ENCODE measurements at places on chromosomes 5 and 9.
A peak's percentile ranks its signal among the peaks of the same experiment; 100 is the strongest.

GRCh38 chr5:176185133-176185733 lies 53.0 kb upstream of the SIMC1 start:
- DNase-seq, result no peak

DNA sequence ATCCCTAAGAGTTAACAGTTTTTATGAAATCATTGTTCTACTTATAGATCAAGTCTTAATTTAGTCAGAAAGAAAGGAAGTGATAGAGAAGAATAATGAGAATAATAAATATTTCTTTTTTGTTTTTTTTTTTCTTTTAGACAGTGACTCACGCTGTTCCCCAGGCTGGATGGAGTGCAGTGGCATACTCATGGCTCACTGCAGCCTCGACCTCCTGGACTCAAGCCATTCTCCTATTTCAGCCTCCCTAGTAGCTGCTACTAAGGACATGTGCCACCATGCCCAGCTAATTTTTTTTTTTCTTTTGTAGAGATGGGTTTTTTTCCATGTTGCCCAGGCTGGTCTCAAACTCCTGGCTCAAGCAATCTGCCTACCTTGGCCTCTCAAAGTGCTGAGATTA lies 11.0 kb downstream of the IFNA21 start:
- DNase-seq, result no peak

DNA sequence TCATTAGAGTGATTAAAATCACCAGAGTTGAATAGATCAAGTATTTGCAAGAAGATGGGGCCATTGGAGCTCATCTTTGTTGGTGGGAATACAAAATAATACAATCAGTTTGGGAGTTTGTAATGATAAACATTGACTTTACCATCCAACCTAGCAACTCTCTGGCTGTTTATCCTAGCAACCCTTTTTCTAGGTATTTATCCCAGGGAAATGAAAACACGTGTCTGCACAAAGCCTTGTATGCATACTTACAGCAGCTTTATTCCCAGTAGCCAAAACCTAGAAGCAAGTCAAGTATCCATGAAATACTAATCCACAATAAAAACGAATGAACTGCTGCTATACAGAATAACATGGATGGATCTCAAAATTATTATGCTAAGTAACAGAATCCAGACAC lies 152.7 kb upstream of the DAB2 start:
- DNase-seq, result no peak

DNA sequence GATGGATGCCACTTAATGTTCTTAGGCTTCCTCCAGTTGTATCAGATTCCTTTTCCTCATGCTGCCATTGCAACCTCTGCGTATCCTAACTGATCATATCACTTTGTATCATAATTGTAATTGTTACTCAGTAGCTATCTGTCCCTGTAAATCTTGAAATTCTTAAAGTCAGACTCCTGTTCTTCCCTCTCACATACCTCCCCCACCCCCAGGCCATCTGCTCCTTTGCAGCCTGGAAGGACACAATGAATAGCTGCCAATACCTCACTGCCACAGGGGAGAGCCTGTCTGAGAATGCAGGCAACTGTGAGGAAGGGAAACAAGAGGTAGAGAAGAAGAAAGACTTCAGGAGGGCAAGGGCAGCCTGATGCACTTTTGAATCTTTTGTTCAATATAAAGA lies 228.5 kb downstream of the ENC1 start:
- DNase-seq, result no peak

- DNase-seq, result no peak
Measured at GRCh38 chr5:76389513-76390154, 13.5 kb upstream of the IQGAP2 start.

GRCh38 chr5:139650031-139650688 lies 2.0 kb downstream of the CXXC5 start:
- DNase-seq, result no peak

- DNase-seq, result no peak
Measured at GRCh38 chr9:89444274-89444673, 53.6 kb downstream of the SEMA4D start.

DNA sequence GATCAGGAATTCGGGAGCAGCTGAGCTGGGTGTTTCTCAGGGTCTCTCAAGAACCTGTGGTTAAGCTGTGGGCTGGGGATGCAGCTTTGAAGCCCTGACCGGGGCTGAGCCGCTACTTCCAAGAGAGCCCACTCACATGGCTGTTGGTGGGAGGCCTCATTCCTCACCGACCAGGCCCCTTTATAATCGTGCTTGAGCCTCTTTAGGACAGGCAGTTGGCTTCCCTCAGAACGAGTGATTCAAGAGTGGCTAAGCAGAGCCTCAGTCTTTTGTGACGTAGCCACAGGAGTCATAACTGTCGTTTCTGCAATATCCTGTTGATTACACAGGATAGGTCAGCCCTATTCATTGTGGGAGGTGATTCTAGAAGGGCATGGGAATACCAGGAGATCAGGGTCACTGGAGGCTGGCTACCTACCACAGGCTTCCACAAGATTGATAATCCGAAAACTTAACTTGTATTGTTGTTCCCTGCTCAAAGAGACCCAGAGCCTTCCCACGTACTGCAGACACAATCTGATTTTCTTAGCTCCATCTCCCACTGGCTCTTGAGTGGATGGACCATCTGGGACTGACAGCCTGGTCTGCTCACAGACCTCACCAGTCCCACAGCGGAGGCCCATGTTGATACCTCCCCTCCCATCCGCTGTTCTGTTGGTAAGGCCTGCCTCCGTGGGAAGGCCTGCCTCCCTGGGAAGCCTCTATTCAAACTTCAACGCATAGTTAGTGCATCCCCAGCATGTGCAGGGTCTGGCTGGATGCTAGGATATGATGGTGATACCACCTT lies 3.0 kb upstream of the ERGIC1 start:
- no peak for DNase-seq

- peak; percentile 35 for DNase-seq
Measured at GRCh38 chr5:134526483-134527155, 1.1 kb downstream of the JADE2 start.

GRCh38 chr9:81825846-81826516 lies 102.2 kb upstream of the SPATA31D4 start:
- DNase-seq, result no peak

DNA sequence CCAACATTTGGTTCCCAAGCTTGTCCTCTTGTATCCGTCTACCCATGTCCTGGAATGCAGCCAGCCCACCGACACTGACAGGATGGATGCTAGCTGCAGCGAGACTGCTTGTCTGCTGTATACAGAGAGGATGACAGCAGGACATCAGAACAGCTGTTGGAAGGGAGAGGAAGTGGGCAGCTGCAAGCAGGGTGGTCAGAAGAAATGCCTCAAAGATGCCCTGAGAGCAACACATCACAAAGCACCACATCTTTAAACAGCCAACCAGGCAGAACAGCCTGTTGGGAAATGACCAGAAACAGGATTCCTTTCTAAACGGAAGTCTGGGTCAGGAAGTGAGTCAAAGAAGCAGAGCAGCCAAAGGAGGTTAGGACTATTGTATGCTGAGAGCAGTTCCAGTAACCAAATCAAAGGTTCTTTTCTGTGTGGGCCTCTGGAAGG lies 219.1 kb downstream of the NDUFS4 start:
- DNase-seq, result no peak

- no peak for DNase-seq
Measured at GRCh38 chr9:121566481-121567465, 67.1 kb upstream of the GGTA1 start.

GRCh38 chr5:112956606-112957005 lies 20.0 kb upstream of the DCP2 start:
- no peak for DNase-seq

Measured in T47D (cell line).